ENCODE measurements at places on chromosomes 2 and 18. TPM values are rescaled to one million over a fixed set of nuclear protein-coding genes. Genes with fewer than 3 reads are reported as not detected.

FRZB gene
- total RNA-seq = 17.1 TPM

G6PC2 gene
- total RNA-seq = not detected

ASB18 gene
- 0.82 TPM for total RNA-seq

ZNF892 gene
- total RNA-seq = 29.8 TPM

KCNE4 gene
- total RNA-seq = 2.4 TPM

LONRF2 gene
- total RNA-seq = 47.3 TPM

PROKR1 gene
- 0.82 TPM for total RNA-seq

NCKAP1 gene
- 143 TPM for total RNA-seq

NYAP2 gene
- 14.3 TPM for total RNA-seq

AP1S3 gene
- total RNA-seq = 2.0 TPM

SERPINB3 gene
- total RNA-seq = not detected

ERFE gene
- total RNA-seq = 0.82 TPM

MRO gene
- 0.82 TPM for total RNA-seq

LAMA1 gene
- total RNA-seq = 12.2 TPM

APOB gene
- total RNA-seq = 0.41 TPM

ZAP70 gene
- 0.82 TPM for total RNA-seq

NEU2 gene
- total RNA-seq = not detected

Measured in frontal cortex (tissue), 4 donors.